ENCODE measurements at places on chromosomes 7 and 10.
A peak's percentile ranks its signal among the peaks of the same experiment; 100 is the strongest.

DNA sequence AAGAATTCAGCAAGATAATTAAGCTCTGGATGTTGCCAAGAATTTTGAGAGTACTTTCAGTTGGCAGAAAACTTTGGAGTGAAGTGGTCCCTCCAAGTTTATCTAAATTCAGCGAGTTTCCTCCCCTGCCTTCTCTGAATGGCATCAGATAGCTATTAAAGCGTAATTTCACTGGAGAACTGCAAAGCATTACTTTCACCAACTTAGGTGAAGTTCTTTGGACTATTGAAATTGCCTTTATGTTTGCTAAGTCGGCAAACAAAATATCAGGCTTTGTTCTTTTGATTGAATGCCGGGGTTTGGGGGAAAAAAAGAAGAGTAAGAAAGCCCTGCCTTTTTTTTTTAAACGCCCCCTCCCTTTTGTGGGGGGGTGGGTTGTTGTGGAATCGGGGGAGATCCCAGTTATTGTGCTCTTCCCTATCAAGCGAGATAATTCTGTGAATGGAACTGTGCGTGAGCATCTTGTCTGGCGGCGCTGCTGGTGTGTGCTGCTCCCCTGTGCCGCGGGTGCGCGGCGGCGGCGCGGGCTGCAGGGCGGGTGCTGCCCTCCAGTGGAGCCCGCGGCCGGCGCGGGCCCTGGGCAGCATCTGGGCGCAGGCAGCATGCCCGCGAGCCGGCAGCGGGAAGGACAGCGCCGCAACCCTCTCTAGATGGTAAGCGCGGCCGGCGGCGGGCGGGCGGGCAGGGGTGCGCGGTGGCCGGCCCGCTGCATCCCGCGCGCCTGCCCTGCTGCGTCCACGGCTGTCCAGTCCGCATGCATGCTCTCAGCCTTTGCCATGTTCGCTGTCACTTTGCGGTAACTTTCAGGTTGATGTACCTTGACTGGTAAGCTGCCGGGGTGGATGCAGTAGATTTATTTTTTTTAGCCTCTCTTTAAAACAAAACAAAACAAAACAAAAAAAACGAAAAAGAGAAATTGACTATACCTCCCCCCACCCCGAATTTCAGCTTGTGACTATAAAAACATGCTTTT is 176.5 kb downstream of the TCF7L2 start:
- DNase-seq = peak; percentile 56

GRCh38 chr7:137983323-137984008 is 18.4 kb downstream of the CREB3L2 start:
- DNase-seq = no peak

- peak; percentile 92 for DNase-seq
These were observed 46.1 kb downstream of the ZCCHC24 start for GRCh38 chr10:79399223-79399831.

DNA sequence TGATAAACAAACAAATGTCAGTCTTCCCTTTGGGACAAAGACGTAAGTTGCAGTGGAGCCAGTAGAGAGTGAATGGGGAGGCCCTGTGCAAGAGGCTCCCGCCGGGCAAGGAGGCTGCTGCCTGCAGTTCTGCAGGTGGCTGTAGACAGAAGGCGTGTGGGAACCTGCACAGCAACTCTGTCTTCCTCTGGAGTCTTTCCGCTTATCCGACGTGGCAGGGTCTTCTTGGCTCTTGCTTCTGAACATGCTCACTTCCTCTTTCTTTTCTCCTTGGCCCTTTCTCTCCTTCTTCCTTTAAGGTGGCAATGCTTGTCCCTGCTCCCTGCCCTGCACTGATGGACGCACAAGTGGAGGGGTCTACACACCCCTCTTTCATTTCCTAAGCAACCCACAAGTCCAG is 122.5 kb downstream of the HIPK2 start:
- DNase-seq = no peak

DNA sequence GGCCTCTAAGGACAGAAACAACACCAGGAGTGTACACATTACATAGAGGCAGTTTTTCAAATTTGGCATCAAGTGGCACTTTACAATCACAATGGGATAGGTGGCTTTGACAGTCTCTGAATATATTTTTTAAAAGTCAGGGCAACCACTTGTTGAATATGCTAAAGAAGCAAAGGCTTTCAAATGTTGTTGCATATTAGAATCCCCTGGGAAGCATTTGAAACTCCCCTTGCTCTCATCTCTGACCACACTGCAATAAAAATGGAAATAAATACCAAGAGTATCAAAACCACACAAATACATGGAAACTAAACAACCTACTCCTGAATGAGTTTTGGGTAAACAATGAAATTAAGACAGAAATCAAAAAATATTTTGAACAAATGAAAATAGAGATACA is 106.5 kb upstream of the RAB11FIP2 start:
- no peak for DNase-seq

GRCh38 chr10:33618196-33618595 is 283.7 kb upstream of the NRP1 start:
- DNase-seq = no peak

DNA sequence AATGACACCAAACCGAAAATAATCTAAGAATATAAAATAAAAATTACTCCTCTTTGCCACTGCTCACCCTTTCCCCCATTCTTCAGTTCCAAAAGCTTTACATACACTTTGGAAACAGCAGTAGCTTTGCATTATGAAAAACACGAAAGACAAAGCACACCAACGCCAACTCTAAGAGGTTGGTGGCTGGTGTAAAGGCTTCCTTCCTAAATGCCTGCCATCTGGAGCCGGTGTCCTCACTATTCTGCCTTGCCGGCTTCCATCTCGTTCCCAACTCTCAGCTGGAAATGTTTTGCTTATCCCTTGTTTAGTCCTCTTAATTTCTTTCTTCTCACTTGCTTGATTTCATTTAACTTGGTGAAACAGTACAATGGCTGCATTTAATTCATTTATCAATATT is 281.1 kb upstream of the LRRN3 start:
- DNase-seq = no peak

DNA sequence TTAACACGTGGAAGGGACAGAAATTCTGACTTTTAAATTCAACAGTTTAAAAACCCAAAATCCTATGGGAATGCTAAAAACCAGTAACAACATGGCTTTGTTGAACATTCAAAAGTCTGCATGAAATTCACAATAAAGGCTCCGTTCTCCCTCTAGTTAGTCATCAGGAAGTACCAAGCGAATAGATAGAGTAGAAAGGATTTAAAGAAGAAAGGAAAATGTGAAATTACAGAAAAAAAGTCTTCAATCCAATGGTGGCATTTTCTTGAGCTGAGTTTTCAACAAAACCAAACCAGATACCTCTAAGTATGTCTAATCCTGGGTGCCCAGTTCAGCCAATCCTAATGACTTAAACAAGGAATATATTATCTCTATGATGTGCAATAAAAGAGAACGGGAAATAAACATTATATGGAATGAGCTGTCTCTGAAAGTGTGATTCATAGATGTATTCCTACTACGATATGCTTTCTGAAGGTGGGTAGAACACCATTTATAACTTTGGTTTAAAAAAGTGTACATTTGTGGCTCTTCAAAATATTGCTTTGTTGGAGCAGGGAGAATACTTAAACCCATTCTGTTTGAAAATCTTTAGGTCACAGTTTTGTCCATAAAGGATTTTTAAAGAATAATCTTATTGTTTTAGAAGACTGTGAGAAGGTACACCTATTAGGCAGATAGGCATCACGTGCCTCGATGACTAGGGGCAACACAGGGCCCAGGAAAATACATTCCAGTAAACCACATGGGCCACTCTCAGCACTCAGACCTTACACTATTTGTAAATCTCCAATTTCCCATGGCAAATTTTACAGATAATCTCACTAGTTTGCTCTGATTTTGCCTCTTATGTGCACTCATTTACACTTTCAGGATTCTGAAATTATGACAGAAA is 87.7 kb downstream of the CUBN start:
- no peak for DNase-seq

DNA sequence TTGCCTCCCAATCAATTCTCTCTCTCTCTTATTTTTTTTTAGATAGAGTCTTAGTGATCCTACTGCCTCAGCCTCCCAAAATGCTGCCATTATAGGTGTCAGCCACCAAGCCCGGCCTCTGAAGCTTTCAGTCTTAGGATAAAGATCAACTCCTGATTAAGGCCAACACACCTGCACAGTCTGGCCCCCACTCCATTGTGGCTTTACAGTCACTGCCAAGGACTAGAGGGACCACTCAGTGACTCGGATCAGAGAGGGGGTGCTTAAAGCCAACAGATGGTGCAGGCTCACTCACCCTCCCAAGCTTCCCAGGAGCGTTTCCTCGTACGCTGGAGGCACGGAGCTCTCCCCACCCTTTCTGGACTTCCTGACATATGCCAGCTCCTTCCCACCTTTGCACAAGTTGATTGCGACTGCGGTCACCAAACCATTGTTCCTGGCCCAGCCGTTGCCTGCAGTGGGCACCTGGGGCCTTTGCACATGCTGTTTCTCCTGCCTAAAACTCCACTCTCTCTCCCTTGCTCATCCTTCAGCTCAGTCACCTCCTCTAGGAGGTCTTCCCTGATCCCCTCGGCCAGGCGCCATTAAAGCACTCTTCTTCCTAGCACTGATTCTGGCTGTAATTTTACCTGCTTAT is 1.7 kb upstream of the CDH23 start:
- no peak for DNase-seq

GRCh38 chr7:137147338-137147720 is 196.2 kb downstream of the PTN start:
- DNase-seq = no peak

DNA sequence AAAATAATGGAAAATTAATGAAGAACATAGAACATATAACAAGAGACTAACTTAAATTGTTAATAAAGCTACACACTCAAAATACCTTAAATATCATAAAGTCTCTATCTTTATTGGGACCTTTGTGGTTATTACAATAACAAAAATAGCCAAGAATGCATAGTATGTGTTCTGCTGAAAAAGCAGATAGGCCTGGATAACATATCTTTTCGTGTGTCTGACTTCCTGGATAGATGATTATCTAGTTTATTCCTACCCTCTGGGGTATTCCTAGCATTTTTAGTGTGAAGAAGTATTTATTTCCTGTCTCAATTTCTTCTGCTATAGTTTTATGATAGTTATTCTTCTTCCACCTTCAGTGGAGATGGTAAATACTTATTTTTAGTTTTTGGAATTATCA is 36.5 kb downstream of the CALCR start:
- no peak for DNase-seq

GRCh38 chr7:32062150-32062549 is 8.1 kb downstream of the PDE1C start:
- DNase-seq = no peak

DNA sequence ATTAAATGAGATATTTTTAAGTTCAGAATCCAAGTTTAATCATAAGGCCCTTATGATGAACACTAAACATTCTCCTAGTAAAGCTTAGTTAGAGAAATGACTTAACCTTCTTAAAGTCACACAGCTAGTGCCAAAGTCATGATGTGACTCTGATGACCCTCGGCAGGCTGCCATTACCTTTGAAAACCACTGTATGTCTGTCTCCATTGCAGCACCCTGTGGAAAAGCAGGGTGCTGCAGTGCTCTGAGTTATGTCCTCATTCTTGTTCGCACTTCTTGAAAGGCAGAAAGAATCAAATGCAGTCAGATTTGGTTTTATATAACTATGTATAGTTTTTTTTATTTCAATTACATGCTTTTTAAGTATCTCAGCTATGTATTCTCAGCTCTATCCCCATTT is 105.0 kb downstream of the PHTF2 start:
- no peak for DNase-seq

- no peak for DNase-seq
These were observed 1105.3 kb downstream of the NRG3 start for GRCh38 chr10:82980321-82980720.

- no peak for DNase-seq
These were observed 58.0 kb downstream of the ANKIB1 start for GRCh38 chr7:92303761-92304160.

DNA sequence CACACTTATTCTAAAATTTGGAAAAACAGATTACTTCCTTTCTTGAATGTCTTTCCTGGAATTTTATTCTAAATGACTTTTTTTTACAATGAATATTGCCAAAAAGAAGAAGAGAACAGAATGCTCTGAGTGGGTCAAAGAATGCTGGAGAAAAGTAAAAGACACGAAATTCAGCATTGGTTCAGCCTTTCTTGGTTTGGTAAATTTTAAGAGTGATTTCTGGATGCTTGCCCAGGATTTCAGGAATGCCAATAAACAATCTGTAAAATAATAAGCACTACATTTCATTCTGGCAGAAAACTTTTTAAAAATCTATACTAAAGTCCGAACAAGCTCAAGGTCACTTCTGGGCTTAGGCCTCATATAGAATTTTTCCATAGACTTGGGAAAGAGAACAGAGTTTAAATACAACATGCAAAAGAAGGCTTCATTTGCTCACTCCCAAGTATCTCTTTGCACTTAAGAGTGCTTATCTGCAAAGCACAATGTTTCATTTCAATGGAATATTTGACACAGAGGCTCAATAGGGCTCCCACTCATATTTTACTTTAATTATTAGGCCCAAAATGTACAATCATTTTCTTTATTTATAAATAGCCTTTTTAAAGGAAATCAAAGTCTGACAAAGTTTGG is 359.5 kb upstream of the ANKRD30A start:
- no peak for DNase-seq

- no peak for DNase-seq
These were observed 302.2 kb downstream of the CCDC3 start for GRCh38 chr10:12699258-12699700.

GRCh38 chr7:111031916-111032315 is 59.0 kb upstream of the LRRN3 start:
- DNase-seq = no peak

GRCh38 chr10:96130326-96130995 is 364 bp downstream of the ZNF518A start:
- peak; percentile 80 for DNase-seq

- no peak for DNase-seq
These were observed 114.2 kb upstream of the HABP2 start for GRCh38 chr10:113438652-113439051.

DNA sequence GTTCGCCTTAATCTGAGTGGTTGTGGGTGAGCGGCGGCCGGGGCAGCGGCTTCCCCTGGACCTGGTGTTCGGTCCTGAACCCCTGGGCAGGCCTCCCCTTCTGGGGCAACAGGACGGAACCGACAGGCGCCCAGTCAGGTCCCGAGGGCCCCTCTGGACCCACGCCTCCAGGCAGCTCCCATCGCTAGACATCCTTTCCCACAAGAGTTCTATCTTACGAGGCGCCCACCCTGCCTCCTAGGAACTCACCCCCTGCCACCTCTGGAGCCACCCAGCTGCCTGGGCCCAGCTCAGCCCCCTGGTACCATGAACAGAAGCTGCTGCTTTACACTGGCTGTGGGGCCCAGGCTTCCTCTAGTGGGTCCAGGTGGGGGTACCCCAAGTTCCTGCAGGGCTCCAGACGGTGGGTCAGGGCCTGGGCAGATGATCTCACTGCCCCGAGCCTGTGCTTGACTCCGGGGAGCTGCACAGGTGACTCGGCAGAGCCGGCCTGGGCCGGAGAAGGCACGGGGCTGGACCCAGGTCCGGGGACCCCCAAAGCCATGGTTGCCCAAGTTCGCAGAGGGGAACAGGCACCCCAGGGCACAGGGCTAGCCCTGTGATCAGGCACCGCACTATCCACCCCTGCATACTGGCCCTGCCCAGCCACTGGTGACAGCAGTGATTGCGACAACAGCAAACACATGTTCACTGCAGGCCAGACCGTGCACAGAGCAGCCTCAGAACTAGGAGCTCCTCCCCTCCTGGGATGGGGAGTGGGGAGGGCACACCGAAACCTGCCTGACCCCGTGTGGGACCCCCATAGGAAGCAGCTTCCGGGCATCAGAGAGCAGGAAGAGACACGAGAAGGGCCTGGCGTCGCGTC is 180.3 kb downstream of the ELFN1 start:
- DNase-seq = no peak
